ENCODE measurements at places on chromosomes 11 and 22.

- DNase-seq, result no peak
These were observed 120.7 kb upstream of the TENM4 start for GRCh38 chr11:79561496-79561895.

GRCh38 chr11:41714101-41714500, 254.6 kb upstream of the LRRC4C start:
- no peak for DNase-seq

DNA sequence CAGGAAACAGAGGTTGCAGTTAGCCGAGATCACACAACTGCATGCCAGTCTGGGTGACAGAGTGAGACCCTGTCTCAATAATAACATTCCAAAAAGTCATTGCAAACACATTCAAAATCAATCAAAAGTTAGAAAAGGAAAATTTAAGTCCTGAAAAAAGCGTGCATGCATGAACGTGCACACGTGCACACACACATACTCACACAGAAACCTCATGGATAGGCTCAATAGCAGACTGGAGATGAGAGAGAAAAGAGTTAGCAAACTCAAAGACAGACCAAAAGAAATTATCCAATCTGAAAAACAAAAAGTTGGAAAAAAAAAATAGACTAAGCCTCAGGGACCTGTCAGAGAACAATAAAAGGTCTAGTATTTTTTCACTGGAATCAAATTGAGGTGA, 1005.6 kb downstream of the TBC1D22A start:
- DNase-seq, result no peak

DNA sequence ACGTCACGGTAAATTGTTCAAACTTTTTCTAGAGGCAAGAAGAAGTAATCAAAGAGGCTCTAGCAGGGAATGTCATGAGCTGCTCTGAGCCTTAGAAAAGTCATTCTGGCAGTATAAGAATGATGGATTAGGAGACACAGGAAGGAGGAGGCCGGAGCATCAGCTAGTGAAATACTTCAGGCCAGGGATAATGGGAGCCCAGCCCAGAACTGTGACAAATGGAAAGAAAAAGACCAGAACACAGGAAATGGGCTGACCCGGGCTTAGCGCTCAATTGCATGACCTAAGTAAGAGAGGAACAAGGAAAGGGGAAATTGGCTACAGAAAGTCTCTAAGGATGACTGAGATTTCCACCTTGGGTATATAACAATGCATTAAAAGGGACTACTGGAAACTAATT, 108.6 kb downstream of the LARGE1 start:
- DNase-seq, result no peak

GRCh38 chr11:33307984-33308383, 50.8 kb downstream of the HIPK3 start:
- DNase-seq, result no peak

DNA sequence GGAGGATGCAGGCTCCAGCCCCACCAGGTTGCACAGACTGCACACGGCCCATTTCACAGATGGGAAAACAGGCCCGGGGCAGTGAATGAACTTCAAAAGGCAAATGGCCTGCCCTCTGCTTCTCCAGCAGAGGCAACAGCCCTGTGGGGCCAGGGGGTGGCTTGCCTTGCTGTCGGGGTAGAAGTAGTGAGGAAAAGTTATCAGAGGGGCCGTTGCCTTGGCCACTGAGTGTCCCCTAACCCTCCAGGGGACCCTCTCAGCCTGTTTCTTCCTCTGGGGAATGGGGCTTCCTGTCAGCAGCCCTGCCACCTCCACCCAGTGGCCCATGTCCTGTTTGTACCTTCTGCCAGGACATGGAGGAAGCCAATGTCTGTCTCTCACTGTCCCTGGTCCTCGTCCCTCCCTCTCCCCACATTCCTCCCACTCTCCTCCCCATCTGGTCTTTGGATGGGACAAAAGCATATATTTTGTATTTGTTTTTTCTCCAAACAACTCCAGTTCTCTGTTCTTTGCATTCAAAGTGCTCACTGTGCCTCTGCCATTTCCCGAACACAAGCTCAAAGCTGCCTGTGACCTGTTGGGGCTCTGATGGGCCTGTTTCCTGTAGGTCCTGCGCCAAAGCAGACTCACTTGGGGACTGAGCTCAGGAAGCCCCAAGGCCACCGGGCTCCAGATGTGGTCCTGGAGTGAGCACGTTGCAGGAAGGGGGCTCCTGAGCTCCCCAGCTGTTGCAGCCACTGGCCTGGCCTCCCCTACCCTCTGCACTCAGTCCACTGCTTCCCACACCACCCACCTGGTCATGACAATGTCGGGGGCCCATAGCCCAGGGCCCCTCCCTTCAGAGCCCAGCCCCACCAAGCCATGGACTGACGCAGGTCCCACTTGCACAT, 9.5 kb downstream of the MAP4K2 start:
- DNase-seq, result no peak

- no peak for DNase-seq
These were observed 43.5 kb downstream of the MN1 start for GRCh38 chr22:27757928-27758525.

DNA sequence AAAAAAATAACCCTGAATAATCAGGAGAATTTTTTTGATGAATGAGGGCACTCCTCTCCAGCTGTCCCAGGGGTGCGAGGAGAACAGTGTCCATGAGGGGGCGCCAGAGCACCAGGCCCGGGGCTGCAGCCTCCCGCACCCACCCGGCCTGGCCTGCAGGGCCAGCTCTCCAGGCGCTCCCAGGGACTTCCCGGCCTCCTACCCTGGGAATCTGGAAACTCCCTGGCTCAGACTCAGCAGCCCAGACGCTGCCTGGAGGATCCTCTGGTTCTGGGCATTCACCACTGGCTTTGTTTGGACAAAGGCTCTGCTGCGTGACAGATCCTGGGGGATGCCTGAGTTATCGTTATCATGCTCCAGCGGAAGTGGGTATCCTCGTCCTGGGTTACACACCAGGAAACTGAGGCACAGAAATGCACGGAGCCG, 31.0 kb downstream of the MCM5 start:
- DNase-seq, result peak; percentile 94

GRCh38 chr11:35134403-35135148, 4.4 kb upstream of the CD44 start:
- DNase-seq, result no peak

DNA sequence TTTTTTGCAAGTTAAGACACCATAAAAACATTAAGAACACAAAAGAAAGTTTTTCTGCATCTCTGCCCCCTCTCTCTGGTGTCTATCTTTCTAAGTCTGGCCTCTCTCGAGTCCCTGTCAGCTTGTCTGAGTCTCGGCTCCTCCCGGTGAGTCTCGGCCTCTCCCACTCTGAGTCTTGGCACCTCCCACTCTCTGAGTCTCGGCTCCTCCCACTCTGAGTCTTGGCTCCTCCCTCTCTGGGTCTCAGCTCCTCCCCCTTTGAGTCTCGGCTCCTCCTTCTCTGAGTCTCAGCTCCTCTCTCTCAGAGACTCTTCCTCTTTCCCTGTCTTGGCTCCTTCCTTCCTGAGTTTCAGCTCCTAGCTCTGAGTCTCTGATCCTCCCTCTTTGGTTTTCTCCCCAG, 72.5 kb upstream of the AMPD3 start:
- peak; percentile 17 for DNase-seq

GRCh38 chr11:8329847-8330361, 66.2 kb upstream of the LMO1 start:
- no peak for DNase-seq

DNA sequence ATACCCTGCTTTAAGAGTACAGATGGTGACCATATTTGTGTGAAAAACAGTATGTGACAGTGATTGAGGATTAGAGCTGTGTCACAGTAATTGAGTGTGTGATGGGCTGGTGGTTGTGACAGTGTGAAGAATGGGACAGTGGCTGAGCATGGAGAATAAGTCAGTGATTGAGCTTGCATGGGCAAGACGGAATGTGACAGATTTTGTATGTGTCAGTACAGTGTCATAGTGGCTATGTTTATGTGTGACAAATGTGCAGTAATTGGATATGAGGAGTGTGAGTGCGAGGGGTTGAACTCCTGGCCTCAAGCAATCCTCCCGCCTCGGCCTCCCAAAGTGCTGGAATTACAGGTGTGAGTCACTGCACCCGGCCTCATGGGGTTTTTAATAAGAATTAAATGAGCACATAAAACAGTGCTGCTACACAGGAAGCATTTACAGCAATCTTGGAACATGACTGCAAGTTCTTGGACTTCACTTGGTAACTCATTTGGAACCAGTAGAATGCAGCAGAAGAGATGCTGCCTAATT, 583 bp upstream of the RRAS2 start:
- DNase-seq, result no peak

DNA sequence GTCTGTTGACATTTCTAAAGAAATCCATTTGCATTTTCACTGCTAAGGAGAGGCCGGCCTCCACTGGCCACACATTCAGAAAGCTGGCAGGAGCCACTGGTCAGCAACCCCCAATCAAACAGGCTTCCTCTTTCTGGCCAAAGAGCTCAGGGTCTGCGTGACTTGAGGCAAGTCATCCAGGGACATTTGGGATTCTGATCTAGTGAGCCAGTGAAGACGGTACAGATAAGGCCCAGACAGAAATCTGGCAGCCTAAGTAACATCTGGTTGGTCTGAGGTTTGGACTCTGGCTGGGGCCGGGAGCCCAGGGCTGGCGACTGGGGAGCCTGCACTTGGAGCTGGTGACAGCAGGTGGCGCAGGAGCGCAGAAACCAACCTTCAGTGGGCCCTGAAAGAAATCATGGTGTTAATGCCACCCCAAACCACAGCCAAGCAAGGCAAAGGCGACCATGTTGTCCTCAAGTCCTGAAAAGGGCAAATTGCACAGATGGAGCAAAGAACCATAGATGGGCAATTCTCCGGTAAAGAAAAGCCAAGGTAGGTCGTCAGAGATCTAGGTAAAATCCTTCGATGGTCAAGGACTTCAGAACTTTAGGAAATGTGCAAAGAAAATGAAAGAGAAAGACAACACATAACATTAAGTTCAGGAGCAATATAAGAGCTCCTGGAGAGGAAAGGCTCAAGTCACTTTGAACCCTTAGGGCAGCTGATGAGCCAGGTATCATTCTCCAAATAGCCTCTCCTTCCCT, 99.4 kb upstream of the BLID start:
- DNase-seq, result peak; percentile 58

GRCh38 chr11:116261606-116262005, 511.2 kb downstream of the BUD13 start:
- no peak for DNase-seq

DNA sequence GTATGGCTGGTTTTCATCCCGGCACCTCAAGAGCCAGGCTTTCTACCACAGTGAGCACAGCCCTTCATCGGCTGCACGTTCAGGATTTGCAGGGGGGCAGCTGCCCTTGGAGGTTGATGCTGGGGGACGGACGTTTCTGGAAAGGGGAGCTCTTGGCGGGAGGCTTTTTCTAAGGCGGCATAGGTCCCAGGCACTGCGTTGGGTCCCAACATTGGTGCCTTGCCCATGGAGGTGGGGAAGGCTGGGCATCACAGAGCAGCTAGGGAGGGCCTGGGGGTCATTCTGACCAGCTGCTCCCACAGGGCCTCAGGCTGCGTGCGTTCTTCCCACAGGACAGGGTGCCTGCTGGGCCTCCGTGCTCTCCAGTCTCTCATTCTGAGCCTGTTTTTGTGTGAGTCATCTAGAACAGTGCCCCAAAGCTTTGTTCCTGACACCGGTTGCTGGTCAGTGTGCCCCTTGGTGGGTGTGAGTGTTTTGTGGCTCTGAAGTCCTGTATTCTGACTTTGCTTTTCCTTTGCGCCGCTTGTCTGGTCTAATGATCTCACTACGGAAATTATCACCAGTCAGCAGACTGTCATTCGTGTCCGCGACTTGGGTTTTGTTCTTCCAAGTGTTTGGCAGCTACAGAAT, 275.9 kb downstream of the TBC1D22A start:
- DNase-seq, result no peak

DNA sequence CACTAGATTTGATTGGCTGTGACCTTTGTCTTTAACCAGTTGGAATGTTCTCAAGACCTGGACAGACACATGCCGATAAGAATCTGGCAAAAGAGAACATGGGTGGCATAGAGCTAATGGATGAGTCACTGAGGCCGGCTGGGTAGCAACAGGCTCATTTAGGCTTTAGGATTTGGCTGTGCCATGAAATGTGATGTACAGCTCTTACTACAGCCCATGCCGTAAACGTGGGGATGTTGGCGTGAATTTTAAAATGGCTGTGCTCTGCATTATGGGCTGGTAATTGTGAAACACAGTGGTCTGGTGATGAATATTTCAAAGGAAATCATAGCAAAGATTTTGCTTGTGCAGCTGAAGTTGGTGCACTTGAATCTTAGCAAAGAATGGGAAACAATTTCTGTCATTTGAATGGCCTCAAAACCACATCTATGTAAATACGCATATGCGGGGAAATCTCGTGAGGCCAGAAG, 332.4 kb downstream of the TBC1D22A start:
- DNase-seq, result no peak

- peak; percentile 28 for DNase-seq
These were observed 117.5 kb upstream of the ALX4 start for GRCh38 chr11:44427432-44427831.

- DNase-seq, result no peak
These were observed 568.5 kb downstream of the KCNA4 start for GRCh38 chr11:29448246-29448877.

DNA sequence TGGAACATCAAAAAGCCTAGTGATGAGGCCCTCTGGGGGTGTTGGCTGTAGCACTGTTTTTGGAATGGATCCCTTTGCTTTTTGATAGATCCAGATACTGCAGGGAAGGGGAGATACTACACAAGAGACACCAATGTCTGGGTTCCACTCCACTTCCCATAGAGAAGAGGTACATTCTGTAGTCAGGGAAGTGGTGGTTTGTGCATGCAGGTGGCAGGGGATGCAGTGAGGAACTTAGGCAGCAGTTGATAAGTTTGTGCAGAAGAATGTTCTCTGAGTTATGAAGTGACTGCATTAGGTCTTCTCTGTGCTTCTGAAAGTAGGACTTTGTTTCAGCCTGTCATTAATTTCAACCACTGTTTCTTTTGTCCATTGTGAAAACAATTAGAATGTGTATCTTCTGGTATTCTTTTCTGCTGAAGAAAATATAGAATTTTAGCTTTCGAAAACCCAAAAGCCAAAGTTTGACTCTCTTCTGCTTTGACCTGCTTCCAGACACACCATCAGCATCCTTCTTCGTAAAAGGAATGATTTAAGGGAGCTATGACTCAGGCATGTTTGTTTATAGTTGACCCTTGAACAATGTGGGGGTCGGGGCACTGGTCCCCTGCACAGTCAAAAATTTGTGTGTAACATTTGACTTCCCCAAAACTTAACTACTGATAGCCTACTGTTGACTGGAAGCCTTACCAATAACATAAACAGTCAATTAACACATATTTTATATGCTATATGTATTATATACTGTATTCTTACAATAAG, 25.6 kb downstream of the PANX1 start:
- no peak for DNase-seq

DNA sequence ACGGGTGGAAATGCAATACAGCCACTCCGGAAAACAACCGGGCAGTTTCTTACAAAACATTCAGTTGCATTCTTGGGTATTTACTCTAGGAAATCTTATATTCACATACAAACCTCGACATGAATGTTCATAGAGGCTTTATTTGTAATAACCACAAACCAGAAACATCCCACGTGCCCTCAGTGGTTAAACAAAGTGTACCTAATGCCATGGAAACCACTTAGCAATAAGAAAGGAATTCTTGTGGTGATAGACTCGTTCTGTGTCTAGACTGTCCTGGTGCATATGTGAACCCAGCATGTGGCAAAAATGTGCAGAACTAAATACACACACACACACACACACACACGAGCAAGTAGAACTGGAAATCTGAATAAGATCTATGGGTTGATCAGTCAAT, 1073.3 kb downstream of the TBC1D22A start:
- no peak for DNase-seq
